Activated CD4-positive, alpha-beta T cell treated with anti-CD3 and anti-CD28 coated beads, Interleukin-2, amount 50 U/mL, for 1 hour (primary cell): ENCODE measurements at places on chromosomes 2 and 18.

- no peak for DNase-seq
Measured at GRCh38 chr18:44325903-44326635, 354.6 kb upstream of the SETBP1 start.

- DNase-seq = no peak
Measured at GRCh38 chr2:235909358-235909757, 258.8 kb downstream of the GBX2 start.

GRCh38 chr2:148887350-148888002 is 12.4 kb downstream of the KIF5C start:
- no peak for DNase-seq

- DNase-seq = no peak
Measured at GRCh38 chr2:237170020-237170419, 84.3 kb downstream of the COPS8 start.

DNA sequence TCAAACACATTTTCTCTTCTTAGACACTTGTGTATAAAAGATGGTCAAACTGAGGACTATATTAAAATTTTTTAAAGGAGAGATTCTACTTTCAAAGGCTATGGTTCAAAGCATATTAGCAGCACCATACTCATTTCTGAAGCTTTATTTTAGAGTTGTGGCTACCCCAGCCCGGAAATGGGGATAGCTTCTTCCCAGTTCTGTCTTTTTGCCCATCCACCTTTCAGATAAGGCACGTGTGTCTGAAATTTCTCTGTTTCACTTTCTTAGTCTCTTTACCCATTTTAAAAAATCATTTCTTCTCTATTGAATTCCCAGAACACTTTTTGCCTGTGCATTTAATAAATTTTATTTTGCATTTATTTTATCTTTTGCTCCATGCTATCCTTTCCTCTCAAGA is 431.5 kb downstream of the RNF144A start:
- DNase-seq = no peak

GRCh38 chr2:205563646-205564045 is 118.7 kb upstream of the NRP2 start:
- no peak for DNase-seq

GRCh38 chr2:95526360-95527341 is 42.1 kb upstream of the TRIM43B start:
- peak; percentile 41 for DNase-seq

DNA sequence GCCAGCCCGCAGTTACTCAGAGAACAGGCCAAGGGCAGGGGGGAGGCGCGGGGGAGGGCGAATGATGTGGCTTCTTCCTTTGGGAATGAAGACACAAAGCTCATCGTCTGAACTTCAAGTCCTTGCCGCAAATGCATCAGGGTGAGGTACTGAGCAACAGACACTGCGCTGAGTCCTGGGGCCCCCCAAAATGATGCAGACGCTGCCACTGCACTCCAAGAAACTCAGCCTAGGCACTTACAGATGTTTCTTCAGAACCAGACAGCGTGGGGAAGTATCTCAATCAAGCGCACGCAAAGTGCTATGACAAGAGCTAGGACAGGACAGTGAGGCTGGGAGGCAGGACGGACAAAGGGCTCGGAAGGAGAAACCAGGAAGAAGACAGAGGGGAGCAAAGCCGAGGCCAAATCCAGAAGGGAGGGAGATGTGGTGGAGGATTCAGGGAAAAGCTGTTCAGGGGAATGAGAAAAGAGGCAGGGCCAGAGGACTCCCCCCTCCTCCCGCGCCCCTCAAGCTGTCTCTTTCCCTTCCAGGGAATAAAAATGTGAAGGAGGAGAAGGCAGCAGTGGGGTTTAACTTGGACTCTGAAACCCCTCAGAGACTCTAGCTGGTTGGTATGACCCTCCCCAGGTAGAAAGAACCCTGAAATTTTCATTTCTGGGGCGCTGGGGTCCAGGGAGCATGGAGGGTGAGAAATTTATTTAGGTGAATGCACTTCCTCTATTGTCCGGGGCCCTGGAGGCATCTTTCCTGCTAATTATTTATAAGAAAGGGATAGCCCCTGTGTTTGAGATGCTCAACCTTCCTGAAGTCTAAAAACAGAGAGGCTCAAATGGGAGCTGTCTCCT is 34.9 kb downstream of the CIB4 start:
- DNase-seq = no peak

GRCh38 chr2:158539176-158540005 is 82.6 kb downstream of the PKP4 start:
- DNase-seq = no peak

- no peak for DNase-seq
Measured at GRCh38 chr2:464562-465309, 176.8 kb upstream of the ALKAL2 start.

- DNase-seq = no peak
Measured at GRCh38 chr2:190149200-190149599, 86.7 kb upstream of the MSTN start.

GRCh38 chr2:239322416-239323086 is 78.3 kb downstream of the HDAC4 start:
- peak; percentile 43 for DNase-seq

DNA sequence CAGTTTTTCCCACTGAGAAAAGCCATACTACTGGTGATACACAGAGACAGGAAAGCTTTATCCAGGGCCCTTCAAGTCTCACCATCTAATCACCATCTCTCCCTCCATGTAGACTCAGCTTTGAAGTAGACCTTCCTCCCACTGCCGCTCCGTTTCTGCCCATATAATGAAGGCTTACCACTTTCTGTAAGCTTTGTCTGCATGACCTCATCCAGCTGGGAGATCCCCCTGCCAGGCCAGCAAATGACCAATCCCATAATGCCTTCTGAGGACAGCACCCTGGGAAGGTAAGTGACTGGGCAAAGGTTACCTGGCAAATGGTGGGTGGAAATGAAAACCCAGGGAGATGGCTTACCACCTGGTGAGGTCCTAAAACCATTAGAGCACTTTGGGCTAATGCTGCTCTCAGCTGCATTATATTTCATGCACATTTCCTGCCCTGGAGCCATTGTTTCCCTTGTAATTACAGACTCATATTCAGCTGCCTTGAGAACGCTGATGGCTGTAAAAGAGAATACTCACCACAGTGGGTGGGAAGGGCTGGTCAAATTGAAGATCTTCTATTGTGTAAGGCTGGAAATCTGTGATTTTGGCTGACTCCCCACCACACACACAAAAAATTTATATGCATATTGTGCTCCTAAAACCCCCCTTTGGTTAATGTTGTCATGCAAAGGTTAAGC is 350.7 kb upstream of the SYT4 start:
- DNase-seq = no peak

DNA sequence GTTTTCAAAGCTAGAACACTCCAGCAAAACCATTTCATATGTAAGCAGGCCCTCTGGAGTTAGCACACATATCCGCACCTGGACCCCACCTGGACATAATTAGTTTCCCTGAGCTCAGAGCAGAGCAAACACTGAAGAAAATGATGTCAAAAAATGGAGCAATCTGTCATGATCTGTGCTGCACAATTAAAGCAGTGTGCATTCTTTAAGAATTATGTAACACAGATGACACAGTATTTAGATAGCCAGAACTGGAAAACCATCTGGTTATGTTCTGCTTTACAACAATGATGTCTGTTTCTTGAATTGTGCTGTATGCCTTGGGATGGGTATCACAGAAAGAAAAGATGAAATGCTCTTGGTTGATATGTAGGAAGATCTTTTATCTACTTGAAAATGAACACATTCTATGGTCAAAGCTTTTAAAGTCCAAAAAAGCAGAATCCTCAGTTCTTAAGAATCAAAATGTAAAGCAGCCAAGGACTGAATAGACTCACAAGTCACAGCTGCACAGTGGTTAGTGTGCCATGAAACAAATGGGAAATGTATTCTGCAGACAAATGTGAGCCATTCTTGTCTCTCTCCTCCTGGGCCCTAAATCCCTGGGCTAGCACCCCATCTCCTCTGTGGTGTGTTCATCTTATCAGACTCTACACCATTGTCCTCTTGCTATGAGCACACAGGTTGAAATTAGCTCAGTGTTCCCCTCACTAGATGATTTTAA is 36.8 kb downstream of the HRH4 start:
- no peak for DNase-seq

GRCh38 chr2:157894694-157895435 is 18.7 kb upstream of the ACVR1 start:
- no peak for DNase-seq

DNA sequence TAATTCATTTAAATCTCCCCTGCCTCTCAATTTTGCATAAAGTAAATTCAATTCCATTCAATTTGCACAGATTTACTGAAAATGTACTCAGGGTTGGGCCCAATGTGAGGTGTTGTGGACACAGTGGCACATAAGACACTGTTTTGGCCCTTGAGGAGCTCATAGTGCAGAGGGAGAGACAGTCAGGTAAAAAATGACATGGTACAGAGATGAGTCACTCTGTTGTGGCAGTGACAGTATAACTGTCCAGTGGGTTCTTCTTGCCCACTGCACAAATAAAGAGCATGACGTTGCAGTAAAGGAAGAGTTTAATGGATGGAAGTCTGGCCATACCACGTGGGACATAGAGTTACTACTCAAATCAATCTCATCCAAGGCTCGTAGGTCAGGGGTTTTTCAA is 400.3 kb upstream of the TRIB2 start:
- DNase-seq = no peak

DNA sequence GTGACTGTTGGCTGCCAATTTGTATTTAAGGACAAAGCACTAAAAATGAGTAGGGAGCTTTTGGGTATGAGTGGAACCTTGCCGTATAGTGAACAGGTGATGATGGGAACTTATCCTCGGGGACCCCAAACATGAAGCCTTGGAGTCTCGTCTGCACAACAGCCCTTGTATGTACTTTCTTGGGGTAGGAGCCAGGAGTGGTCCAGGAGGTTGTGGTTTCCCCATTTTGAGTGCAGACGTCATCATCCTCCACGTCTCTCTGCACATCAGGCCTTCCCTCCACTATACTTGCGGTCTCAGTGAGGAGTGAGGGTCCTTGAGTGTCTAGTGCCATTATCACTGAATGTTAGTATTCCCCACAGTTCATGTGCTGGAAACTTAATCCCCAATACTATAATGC is 101.5 kb upstream of the HS6ST1 start:
- no peak for DNase-seq

- DNase-seq = no peak
Measured at GRCh38 chr2:235319095-235319494, 174.7 kb upstream of the AGAP1 start.

GRCh38 chr2:223052548-223053483 is 826 bp downstream of the KCNE4 start:
- no peak for DNase-seq

- no peak for DNase-seq
Measured at GRCh38 chr2:237894986-237895543, 35.6 kb downstream of the RAMP1 start.

DNA sequence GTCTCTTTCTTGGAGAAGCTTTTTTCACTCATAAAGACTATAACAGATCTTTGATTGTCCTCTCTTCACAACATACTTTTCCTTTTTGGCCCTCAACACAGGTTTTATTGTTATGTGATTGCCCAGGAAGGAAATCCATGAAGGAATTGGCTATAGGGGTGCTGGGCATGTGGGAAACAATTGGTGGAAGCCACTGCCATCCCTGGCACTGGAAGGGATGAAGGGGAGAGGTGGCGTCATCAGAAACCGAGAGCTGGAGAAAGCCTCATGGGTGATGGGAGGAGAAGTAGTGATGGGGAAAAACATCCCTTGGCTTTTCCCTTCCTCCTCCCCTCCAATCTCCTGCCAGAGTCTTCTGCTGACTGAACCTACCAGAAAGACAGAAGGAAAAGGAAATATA is 106.2 kb downstream of the SPOPL start:
- DNase-seq = no peak

GRCh38 chr18:13279181-13280069 is 60.9 kb downstream of the LDLRAD4 start:
- peak; percentile 46 for DNase-seq

GRCh38 chr2:228624733-228625132 is 443.2 kb upstream of the SPHKAP start:
- no peak for DNase-seq

- DNase-seq = no peak
Measured at GRCh38 chr2:233240897-233241296, 10.6 kb upstream of the ATG16L1 start.

DNA sequence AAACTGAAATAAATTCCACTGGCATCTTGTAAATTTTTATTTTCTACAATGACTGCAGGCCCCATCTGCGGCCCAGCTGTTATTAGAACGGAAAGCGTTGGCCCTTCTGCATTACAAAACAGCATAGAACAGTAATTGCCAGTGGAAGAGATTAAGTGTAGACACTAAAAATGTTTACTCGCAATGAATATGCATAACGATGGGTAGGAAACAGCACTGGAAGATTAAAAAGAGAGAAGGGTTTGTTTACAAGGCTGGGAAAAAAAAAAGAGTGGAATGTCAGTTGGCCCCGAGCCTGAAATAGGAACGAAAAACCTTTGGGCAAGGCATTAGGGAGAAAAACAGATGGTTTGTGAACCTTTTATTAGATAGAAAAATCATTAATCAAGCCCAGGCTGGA is 275.9 kb upstream of the TCF4 start:
- DNase-seq = no peak
